ENCODE measurements at places on chromosomes 1 and 21.

- no peak for DNase-seq
These were observed 27.1 kb upstream of the EPHB2 start for GRCh38 chr1:22683547-22683946.

DNA sequence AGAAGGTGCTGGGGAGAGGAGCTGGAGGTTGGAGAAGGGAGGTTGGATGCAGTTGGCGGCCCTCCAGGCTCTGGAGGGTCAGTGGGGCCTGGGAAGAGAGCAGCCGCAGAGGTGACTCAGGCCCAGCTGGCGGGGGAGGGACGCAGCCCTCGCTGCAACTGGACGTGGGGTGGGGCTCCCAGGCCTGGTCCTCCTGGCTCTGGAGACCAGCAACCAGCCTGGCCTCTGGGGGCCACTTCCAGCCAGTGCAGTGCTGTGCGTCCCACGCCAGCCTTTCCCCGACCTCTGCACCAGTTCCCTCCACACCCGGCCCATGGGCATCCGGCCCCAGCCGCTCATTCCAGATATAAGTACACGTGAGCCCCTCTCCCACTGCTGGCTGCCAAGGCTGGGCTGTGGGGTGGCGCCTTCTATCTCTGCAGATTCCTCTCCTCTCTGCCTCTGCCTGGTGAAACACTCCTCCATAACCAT lies 38.0 kb upstream of the COL18A1 start:
- peak; percentile 94 for DNase-seq

GRCh38 chr1:116368241-116368640 lies 4.8 kb upstream of the ATP1A1 start:
- no peak for DNase-seq

DNA sequence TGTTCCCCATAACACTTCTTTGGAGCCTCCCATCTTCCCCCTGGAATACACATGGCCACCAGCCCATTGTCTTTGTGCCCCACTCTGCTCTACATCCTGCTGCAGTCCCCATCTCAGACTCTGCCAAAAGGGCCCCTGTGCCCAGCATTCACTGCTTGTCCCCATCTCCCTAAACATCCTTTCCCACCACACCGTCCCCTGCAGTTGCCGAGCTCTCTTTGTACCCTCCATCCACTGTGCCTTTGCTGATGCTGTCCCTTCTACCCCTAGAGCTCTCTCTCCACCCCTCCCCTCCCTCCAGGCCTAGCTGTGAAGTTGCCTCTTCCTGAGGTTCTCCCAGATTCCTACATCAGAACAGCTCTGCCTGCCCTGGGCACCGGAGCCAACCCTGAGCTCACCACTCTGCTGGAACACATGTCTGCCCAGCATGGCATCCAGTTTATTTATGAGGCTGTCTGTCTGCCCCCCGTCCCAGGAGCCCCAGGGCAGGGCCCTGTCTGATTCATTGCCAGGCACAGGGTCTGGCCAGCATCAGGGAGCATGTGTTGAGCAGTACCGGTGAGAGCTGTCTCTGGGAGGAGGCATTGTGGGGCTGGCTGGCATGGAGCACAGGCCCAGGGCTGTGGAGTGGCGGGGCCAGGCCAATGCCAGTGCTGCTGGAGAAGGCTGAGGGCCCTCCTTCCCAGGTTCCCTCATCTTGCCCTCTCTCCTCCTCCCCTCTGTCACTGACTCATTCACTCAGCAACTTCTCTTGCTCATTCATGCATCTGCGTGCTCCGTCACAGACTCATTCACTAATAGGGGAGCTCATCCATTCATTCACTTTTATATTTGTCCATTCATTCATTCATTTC lies 28.8 kb downstream of the EDN2 start:
- DNase-seq, result no peak

DNA sequence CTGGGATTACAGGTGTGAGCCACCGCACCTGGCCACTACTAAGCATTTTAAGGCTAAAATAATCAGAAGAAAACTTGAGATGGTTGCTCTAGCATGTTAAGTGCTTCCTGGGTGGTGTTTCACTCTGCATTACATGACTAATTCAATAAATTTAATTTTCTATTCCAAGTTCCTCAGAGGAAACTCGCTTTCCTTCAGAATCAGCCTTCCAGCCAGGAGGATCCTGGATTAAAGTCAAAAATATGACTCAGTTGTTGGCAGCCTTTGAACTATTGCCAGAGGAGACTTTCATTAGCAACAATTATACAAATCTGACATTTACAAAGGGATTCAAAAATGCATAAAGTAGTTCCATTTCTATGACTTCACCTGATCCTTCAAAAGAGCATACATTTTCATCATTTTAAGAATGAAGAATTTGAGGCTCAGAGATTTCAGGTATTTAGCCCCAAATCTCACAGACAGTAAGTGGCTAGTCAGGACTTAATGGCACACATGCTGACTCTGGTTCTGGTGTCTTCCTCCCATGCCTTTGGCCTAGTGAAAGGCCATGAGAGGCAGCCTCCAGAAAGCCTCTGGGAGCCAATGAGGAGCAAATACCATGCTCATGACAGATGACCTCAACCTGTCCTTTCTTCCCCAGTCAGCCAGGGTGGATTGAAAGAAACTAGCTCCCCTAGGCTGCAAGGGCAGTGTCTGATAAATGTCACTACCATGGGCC lies 115.7 kb downstream of the MAP3K21 start:
- no peak for DNase-seq

All from coronary artery (tissue), 2 donors.